ENCODE measurements at places on chromosomes 2 and 18.

- peak overlapping the region; percentile 83 for H3K27ac ChIP-seq
- H3K4me1 ChIP-seq = peaks cover 27% of the 10 kb centered on the region
- peak overlapping the region; percentile 92 for H3K4me3 ChIP-seq
- no peak for DNase-seq
- no peaks in the 10 kb centered on the region for H3K27me3 ChIP-seq
- H3K36me3 ChIP-seq = peaks cover 10% of the 10 kb centered on the region
Measured at GRCh38 chr2:68157002-68157401, 686 bp upstream of the PNO1 start.

DNA sequence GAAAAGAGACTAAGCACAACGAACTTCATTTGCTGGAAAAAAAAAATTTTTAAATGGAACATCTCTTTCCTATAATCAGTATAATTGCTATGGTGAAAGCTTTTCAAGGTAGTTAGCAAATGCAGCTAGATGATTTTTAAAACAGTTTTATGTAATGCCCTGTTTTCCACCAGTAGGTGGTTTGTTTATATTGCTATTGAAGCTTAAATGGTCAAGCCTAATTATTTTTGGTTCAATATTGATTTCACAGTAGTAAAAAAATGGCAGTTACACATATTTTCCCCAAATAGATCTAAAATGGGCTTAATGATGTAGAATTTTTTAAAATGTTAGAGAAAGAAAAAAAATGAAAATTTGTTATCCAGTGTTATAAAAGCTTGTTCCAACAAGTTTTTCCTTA lies 70.2 kb downstream of the CDH19 start:
- no peaks in the 10 kb centered on the region for H3K4me1 ChIP-seq
- H3K27me3 ChIP-seq = no peaks in the 10 kb centered on the region
- no peaks in the 10 kb centered on the region for H3K36me3 ChIP-seq
- no peak overlapping the region for H3K4me3 ChIP-seq
- no peak overlapping the region for H3K27ac ChIP-seq

DNA sequence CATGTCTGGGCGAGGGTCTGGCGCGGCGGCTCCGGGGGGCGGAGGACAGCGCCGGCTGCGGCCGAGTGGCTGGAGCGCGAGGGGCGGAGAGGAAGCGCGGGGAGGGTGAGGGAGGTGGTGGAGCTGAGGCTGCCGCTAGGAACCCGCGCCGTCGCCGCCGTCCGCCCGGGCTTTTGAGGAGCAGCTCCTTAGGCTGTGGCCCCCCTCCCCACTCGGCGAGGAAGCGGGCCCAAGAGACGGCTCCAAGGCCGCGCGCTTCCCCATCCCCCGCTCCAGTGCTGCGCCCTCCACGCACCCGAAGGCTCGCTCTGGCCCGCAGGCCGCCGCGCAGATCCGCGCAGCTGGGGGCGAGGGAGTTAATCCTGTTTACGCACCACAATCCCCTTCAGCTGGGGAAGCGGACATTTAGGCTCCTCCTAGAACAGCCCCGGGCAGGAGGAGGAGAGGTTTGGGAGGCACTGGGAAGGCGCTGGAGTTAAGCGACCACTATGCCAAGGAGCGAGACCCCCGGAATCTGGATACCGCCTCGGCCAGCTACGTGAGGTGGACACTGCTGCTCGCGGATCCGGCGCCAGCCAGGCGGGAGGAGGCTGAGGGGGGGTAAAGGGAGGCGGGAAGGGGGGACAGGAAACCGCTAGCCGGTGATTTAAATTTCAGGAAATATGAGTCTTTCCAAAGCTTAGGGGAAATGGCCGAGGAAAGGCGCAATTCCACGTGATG lies at the start of gene CNRIP1:
Gene CNRIP1, minus strand, starts transcription at position 552 of the 720 bp plus-strand sequence. Its CDS starts 549 bp downstream, at position 3.
- H3K27ac ChIP-seq = peak within 1 kb of the TSS; percentile 90
- DNase-seq = peak; percentile 92
- H3K4me1 ChIP-seq = peaks cover 22% of the 10 kb centered on the region
- H3K36me3 ChIP-seq = peaks cover 22% of the 10 kb centered on the region
- no peaks in the 10 kb centered on the region for H3K27me3 ChIP-seq

DNA sequence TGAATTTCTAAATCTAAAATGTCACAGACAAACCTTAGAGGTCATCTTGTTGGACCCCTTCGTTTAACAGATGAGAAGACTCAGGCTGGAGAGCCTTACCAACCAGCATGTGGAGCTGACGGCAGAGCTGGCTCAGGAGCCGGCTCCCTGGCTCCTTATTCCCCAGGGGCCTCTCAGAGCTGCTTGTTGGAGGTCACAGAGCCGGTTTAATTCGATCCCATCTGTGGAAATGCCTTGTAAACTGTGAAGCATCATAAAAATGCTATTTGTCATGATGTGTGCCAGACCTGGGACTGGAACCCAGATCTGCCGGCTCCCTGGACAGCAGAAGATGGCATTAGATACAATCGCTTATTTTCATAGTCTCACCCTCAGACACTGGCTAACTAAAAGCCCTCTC lies 8.2 kb upstream of the CIB4 start:
- no peaks in the 10 kb centered on the region for H3K27me3 ChIP-seq
- no peaks in the 10 kb centered on the region for H3K36me3 ChIP-seq
- no peak overlapping the region for H3K27ac ChIP-seq
- DNase-seq = no peak

DNA sequence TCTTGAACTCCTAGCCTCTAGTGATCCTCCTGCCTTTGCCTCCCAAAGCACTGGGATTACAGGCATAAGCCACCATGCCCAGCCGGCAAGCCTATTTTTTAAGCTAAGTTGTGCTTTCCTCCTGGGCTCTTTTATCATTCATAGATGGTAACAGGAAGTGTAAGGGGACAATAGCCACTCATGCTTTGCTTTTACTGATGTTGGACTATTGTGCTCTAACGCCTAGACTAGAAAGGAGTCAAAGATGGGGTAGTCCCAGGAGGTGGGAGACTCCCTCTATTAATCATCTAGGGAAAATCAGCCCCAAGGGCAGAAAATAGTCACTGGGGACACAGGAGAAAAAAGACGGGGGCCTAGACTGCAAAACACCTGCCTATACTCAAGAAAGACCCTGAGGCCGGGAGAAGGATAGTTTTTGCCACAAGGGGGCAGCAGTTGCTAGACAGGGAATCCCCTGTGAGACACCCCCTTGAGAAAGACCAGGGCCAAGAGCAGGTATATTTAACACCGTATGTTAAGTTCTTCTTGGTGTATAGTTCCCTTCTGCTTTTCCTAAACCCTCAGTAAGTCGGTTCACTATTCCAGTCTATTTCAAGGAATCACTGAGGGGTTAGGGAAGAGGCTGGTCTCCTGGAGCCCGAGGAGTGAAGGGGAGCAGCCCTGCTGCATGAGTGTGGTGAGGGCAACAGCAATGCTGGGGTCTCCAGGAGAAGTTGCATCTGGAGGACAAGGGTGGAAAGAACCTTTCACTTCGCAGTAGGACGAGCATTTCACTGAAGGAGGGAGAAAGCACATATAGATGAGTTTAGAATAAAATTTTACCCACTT lies 2.1 kb upstream of the CXCR1 start:
- no peaks in the 10 kb centered on the region for H3K36me3 ChIP-seq
- no peaks in the 10 kb centered on the region for H3K4me1 ChIP-seq
- no peak overlapping the region for H3K4me3 ChIP-seq
- no peaks in the 10 kb centered on the region for H3K27me3 ChIP-seq

DNA sequence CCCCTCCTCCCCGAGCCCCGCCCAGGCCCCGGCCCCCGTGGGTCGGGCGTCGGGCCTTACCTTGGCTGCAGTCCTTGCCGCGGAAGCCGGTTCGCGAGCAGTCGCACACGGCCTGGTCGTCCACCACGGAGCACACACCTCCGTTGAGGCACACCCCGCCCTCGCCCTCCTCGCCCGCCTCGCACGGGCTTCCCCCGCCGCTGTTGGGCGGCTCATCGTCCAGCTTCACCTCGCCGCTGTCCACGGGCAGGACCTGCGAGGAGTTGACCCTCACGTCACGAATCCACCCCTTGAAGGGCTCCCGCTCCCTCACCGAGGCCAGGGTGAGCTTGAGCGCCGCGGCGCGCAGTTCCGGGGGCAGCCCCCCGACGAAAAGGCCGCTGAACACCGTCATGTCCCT lies 4.5 kb downstream of the NRXN1 start:
- peak overlapping the region; percentile 13 for H3K4me3 ChIP-seq
- no peaks in the 10 kb centered on the region for H3K36me3 ChIP-seq
- H3K4me1 ChIP-seq = peaks cover 7% of the 10 kb centered on the region
- no peak overlapping the region for H3K27ac ChIP-seq
- H3K27me3 ChIP-seq = peaks cover 6% of the 10 kb centered on the region
